Liver (tissue), 10 donors: ENCODE measurements at places on chromosomes 2 and 18. TPM values are rescaled to one million over a fixed set of nuclear protein-coding genes. Genes with fewer than 3 reads are reported as not detected.

GRCh38 chr18:36769172-36769571 lies 59.6 kb downstream of the TPGS2 start:
- no peak for DNase-seq

- DNase-seq, result no peak
These were observed 643 bp upstream of the DTNB start for GRCh38 chr2:25674077-25674362.

The EML6 gene
- polyA plus RNA-seq, result 1.2 TPM

The ZC3H6 gene
- 0.99 TPM for polyA plus RNA-seq

The CACNB4 gene
- polyA plus RNA-seq, result 0.08 TPM

GRCh38 chr18:32302806-32303205 lies 113.0 kb downstream of the MEP1B start:
- no peak for DNase-seq

The SERPINB10 gene
- not detected for polyA plus RNA-seq

The CAPN14 gene
- not detected for polyA plus RNA-seq

The FARP2 gene
- 10.7 TPM for polyA plus RNA-seq
